ENCODE measurements at places on chromosomes 12 and 14. TPM values are rescaled to one million over a fixed set of nuclear protein-coding genes. Genes with fewer than 3 reads are reported as not detected.

Gene KRT7
- total RNA-seq, result not detected

Gene RNF212B
- total RNA-seq, result not detected

Gene ALX1
- total RNA-seq, result not detected

Gene PA2G4
- total RNA-seq, result 61.0 TPM

Gene TDRD9
- 0.17 TPM for total RNA-seq

DNA sequence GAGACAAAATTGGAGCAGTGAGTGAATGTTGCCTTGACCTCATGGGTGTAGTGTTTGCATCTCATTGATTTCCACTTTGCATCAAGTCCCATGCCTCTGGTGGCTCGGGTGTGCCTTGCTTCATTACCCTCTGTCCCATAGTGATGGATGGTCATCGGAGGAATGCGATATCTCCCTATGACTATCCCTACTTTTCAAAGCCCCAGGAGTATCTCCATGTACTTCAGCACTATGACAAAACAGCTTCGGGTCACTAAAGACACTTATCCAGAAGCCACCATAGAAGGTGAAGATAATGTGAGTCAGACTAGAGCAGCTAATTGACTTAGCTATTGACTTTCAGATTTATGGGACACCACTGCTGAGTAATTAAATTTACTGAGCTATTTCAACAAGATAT, 355.1 kb upstream of the CCDC196 start:
- H3K4me1 ChIP-seq, result no peaks in the 10 kb centered on the region
- no peak overlapping the region for H3K27ac ChIP-seq
- H3K27me3 ChIP-seq, result no peaks in the 10 kb centered on the region
- H3K36me3 ChIP-seq, result no peaks in the 10 kb centered on the region

DNA sequence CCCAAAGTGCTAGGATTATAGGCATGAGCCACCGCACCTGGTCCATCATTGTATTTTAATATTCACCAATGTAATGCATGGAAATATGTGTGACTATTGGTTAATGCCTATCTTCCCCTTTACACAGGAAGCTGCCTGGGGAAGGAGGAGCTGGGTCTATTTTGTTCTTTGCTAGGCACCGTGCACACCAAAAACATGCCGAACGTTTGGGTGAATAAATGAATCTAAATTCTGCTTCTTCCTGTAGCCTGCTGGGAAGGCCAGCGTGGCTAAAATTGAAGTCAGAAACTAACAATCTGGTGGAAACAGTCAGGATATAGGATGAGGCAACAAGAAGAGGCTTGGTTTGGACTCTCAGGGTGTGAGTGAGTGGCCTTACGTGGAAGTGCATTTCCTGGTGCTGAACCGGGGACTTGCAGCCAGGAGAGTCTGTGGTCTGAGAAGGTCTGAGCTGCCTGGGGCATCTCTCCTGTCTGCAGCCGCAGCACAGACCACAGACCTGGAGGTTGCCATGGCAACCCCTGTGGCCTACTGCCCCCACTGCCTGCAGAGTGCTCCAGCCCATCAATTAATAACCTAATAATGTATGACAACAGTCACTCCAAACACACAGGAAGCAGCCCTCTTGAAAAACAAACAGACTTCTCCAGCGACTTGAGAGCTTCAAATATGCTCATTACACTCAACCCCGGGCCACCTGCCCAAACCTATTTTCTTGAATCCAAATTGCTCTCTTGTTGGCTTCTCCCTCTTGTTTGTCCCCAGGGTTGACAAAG, 5.5 kb upstream of the GPR68 start:
- peak overlapping the region; percentile 59 for H3K27ac ChIP-seq
- H3K4me1 ChIP-seq, result peaks cover 96% of the 10 kb centered on the region
- DNase-seq, result peak; percentile 30
- H3K4me3 ChIP-seq, result no peak overlapping the region
- peaks cover 5% of the 10 kb centered on the region for H3K36me3 ChIP-seq
- H3K27me3 ChIP-seq, result no peaks in the 10 kb centered on the region

DNA sequence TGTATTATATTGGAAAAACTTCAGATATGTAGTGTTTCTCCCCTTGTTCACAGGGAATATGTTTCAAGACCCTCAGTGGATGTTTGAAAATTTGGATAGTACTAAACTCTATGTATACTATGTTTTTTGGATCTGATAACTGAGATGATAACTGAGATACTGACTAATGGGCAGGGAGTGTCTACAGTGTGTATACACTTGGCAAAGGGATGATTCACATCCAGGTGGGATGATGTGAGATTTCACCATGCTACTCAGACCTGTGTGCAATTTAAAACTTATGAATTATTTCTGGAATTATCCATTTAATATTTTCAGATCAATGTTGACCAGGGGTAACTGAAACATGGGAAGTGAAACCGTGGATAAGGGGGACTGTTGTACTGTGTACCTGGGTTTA, 13.8 kb downstream of the RAD51B start:
- H3K36me3 ChIP-seq, result peaks cover 5% of the 10 kb centered on the region
- no peaks in the 10 kb centered on the region for H3K27me3 ChIP-seq
- no peak overlapping the region for H3K27ac ChIP-seq
- H3K4me1 ChIP-seq, result no peaks in the 10 kb centered on the region
- no peak for DNase-seq

GRCh38 chr12:39157696-39158342, 252.4 kb upstream of the CPNE8 start:
- no peak overlapping the region for H3K27ac ChIP-seq
- H3K4me3 ChIP-seq, result no peak overlapping the region
- no peaks in the 10 kb centered on the region for H3K4me1 ChIP-seq
- H3K27me3 ChIP-seq, result no peaks in the 10 kb centered on the region
- DNase-seq, result no peak
- H3K36me3 ChIP-seq, result no peaks in the 10 kb centered on the region

DNA sequence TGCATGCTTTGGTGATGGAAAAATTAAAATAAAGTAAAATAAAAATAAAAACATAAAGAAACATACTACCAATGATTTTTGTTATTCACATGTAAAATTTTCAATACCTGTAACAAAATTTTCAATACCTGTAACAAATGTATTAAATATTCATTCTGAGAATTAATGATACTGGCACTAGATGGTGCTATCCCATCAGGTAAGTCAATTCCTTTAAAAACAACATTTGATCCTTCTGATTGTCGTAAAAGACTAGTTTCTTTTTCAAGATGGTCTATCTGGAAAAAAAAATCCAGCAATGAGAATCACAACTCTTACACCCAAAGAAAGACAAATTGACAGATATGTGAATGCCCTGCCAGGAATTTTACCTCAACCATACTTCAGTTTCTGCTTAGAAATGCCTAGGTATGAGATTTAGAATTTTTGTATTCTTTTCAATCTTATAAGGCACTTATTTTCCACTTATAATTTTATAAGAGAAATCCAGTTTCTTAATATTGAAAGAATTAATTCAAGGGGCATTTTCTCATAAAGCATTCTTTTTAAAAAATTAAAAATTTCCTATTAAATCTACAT, 30.7 kb downstream of the CEP290 start:
- no peak overlapping the region for H3K27ac ChIP-seq
- H3K4me3 ChIP-seq, result no peak overlapping the region
- DNase-seq, result no peak
- H3K27me3 ChIP-seq, result no peaks in the 10 kb centered on the region

- H3K36me3 ChIP-seq, result no peaks in the 10 kb centered on the region
- H3K27me3 ChIP-seq, result peaks cover 21% of the 10 kb centered on the region
- DNase-seq, result peak; percentile 29
- peak within 1 kb of the TSS; percentile 44 for H3K4me3 ChIP-seq
Measured at GRCh38 chr14:74955229-74956026, at the start of gene PGF. Gene PGF (minus strand): TSS chr14:74955597. CDS start chr14:74955242, 355 bp downstream.

- no peak for DNase-seq
- peaks cover 84% of the 10 kb centered on the region for H3K4me1 ChIP-seq
- no peak overlapping the region for H3K27ac ChIP-seq
- H3K36me3 ChIP-seq, result peaks cover 8% of the 10 kb centered on the region
Measured at GRCh38 chr12:113091506-113091905, 35.0 kb downstream of the DTX1 start.

GRCh38 chr12:59079002-59079401, 158.7 kb upstream of the LRIG3 start:
- H3K36me3 ChIP-seq, result no peaks in the 10 kb centered on the region
- H3K27me3 ChIP-seq, result no peaks in the 10 kb centered on the region
- no peaks in the 10 kb centered on the region for H3K4me1 ChIP-seq
- H3K27ac ChIP-seq, result no peak overlapping the region

DNA sequence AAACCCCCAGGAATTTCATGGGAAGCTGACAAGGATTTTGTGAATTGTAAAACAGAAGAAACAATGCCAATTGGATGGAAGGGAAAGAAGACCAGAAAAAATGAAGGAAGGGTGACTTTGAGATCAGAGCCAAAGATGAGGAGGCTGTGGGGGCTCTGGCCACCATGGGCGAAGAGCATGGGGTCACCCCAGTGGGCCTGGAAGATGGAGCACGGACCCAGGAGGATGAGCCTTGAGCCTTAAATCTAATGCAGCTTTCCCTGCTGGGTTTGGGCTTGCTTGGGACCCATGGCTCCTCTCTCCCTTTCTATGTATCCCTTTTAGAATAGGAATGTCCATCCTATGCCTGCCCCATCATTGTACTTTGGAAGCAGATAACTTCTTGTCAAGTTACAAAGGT, 322.2 kb downstream of the TMEM121 start:
- H3K4me3 ChIP-seq, result no peak overlapping the region
- H3K27ac ChIP-seq, result no peak overlapping the region
- H3K4me1 ChIP-seq, result no peaks in the 10 kb centered on the region
- DNase-seq, result no peak

GRCh38 chr14:79037593-79037992, 867.4 kb downstream of the NRXN3 start:
- no peaks in the 10 kb centered on the region for H3K27me3 ChIP-seq
- no peak for DNase-seq
- H3K27ac ChIP-seq, result no peak overlapping the region

- H3K27ac ChIP-seq, result no peak overlapping the region
- no peaks in the 10 kb centered on the region for H3K36me3 ChIP-seq
- no peaks in the 10 kb centered on the region for H3K27me3 ChIP-seq
Measured at GRCh38 chr12:14884458-14884878, 1.2 kb downstream of the MGP start.

- DNase-seq, result no peak
- peak overlapping the region; percentile 32 for H3K4me3 ChIP-seq
- H3K27me3 ChIP-seq, result no peaks in the 10 kb centered on the region
Measured at GRCh38 chr14:71554959-71555612, 377.1 kb upstream of the RGS6 start.

Data from CD4-positive, alpha-beta T cell (primary cell).